ENCODE measurements at places on chromosomes 16 and 17. TPM values are rescaled to one million over a fixed set of nuclear protein-coding genes. Genes with fewer than 3 reads are reported as not detected.
A peak's percentile ranks its signal among the peaks of the same experiment; 100 is the strongest.

DNA sequence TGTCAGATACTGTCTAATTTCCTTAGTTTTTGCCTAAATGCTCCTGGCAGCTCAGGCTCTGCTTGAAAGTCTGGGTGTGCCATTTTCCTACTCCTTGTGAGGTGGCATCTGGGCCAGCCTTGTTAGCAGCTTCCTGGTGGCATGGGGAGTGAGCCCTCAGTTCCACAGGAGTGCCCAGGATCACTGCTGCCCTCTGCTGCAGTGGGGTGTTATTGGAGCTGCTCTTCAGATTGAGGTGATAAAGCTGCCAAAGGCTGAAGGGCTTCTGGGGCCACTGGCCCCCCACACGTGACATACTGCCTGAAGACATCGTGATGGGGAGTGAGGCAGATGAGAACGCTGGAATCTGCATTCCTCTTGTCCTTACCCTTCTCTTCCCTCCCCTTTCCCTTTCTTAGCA lies 27.4 kb downstream of the CEP95 start:
- no peak for DNase-seq

- no peak for DNase-seq
Observed at GRCh38 chr16:1966460-1966859, at the start of gene RNF151. RNF151 (plus strand) TSS chr16:1966856; CDS start chr16:1966882, 26 bp downstream.

Gene UNC45B
- polyA plus RNA-seq, result 27.8 TPM

DNA sequence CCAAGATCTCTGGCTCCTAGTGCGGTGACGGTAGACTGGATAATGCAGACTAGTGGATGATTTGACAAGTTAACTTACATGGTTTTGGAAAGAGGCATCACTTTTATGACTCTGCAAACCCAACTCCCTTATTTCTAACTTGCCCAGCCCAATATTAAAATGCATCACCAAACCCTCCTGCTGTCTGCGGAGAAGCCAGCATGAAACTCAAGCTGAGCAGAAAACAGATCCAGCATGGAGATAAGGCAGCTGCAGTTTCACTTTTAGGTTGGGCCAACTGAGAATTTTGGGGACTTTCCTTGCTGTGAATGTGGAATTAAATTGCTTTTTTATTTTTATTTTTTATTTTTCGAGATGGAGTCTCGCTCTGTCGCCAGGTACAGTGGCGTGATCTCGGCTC lies 27.8 kb downstream of the CDH1 start:
- no peak for DNase-seq

Gene GNGT2
- polyA plus RNA-seq, result 4.6 TPM

Gene VAT1
- 66.5 TPM for polyA plus RNA-seq

- DNase-seq, result no peak
Observed at GRCh38 chr16:19238406-19238805, 47.1 kb upstream of the CLEC19A start.

Gene SMPD3
- 0.15 TPM for polyA plus RNA-seq

DNA sequence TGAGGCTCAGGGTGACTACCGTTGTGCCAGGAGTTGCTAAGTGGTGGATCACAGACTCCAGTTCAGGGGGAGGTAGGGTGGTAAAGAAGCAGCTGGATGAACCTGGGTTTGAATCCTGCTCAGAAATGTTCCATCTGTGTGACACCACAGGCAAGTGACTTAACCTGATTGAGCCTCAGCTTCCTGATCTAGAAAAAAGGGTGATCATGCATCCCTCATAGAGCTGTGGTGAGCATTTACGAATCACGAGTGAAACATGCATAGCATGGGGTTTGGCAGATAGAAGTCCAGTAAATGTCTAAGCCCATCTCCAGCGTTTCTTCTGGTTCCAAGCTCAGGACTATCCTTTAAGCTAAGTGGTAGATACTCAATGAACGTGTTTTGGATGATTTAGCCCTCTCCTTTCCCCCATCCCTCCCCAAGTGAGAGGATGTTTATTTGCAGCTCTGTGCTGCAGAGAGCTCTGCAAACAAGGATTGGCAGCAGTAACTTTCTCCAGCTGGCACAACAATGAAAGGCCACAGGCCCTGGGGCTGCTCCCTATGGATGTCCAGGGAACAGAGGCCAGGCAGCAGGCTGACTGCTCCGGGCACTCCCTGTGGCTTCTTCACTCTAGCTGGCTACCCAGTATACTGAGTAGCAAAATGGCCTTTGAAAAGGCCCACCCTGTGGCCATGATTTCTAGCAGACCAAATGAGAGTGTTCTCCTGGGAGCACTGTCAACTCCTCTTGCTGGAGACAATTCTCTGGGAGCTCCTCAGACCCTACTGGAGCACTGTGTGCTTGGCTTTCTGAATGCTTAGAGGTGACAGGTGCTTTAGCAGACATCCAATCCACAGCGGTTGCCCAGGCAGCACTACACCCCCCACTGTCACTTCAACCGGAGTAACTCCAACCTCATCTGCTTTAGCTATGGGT lies 21.3 kb downstream of the CA4 start:
- no peak for DNase-seq

DNA sequence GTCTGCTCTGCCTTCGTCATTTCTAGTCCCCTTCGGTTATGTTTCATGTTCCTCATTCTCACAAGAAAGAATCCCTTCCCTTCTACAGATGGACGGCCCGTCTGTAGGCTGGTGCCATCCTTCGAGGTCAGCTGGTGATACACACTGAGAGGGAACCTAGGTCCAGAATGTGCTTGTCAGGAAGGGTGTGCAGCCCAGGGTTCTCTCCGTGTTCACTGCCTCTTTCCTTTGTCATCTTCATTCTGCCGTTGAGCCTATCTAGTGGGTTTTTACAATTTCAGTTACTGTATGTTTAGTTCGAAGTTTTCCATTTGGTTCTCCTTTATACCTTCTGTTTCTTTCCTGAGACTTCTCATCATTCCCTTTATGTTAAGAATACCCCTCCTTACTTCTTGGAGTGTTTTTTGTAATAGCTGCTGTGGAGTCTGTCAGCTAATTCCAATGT lies 18.9 kb downstream of the KIAA0513 start:
- no peak for DNase-seq

- no peak for DNase-seq
Observed at GRCh38 chr16:56517206-56517605, 2.6 kb downstream of the BBS2 start.

- DNase-seq, result no peak
Observed at GRCh38 chr16:2881783-2882649, 999 bp upstream of the FLYWCH2 start.

DNA sequence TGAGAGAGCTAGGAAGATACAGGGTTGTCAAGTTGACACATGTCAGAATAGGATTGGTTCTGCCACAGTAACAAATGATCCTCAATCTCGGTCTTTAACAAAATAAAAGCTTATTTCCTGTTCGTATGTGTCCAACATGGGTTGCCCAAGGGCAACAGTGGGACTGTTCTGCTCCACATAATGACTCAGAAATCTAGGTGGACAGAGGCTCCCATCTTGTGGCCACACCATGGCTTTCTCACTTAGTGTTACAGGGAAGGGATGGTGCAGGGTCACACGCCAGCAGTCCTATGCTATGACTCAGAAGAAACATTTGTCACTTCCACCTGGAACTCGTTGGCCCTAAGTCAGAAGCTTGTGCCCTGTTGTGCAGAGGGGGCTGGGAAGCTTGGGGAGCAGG lies 364.9 kb downstream of the SNX29 start:
- no peak for DNase-seq

Gene ABCC11
- polyA plus RNA-seq, result not detected

Gene CRHR1
- polyA plus RNA-seq, result not detected

DNA sequence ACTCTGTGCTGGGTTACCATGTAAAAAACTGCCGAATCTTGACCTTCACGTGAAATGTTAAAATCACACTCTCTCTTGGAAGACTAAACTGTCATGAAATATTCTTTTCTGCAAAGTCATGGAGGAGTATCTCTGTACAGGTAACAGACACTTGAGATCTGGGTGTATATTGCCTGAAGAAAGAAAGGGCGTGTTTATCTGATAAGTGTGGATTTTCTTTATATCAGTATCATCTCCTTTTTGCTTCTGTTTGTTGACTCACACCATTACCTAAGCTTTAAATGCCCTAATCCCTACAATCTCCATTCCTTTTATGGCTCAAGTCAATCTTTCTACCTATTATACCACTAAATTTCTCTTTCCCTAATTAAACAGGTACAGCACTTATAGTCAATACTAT lies 673.2 kb upstream of the SOX9 start:
- no peak for DNase-seq

Gene CHRNE
- polyA plus RNA-seq, result 0.44 TPM

Gene KRT9
- not detected for polyA plus RNA-seq

Gene RAB37
- polyA plus RNA-seq, result 2.7 TPM

- DNase-seq, result no peak
Observed at GRCh38 chr17:41416479-41416878, 7.9 kb downstream of the KRT37 start.

- DNase-seq, result no peak
Observed at GRCh38 chr16:85490407-85491057, 122.6 kb upstream of the GSE1 start.

- DNase-seq, result no peak
Observed at GRCh38 chr17:63033142-63033541, 67.1 kb downstream of the TANC2 start.

DNA sequence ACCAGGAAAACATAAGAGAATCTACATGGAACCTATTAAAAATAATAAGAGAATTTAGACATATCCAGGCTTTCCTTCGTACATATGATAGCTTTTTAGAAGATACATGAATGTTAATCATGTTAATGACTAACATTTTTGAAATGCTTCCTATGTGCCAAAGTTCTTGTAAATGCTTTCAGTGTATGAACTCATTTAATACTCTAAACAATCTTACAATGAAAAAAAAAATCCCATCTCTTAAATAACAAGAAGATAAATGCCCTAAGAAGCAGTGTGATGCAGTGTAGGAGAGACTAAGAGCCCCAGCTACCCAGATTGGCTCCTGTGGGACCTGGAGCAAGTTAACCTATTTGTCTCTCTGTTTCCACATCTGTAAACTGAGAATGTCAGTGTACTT lies 220.4 kb upstream of the MYOCD start:
- DNase-seq, result no peak

DNA sequence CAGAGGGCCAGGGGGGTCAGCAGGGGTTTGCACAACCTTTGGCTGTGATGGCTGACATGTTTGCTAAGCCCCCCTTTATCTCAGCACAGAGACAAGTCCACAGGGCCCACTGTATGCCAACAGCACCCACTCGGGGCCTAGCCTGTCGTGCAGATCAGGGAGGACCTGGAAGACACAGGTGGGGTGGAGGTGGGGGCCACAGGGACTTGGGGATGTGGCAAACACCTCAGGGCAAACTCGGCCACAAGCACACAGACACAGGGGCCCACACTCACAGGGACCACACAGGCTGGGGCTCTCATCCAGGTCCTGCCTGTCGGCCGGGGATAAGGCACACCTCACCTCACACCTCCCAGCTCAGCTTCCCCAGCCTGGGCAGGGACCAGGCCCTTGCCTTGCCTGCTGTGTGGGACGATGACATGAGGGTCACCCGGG lies 87.9 kb downstream of the C16orf78 start:
- DNase-seq, result no peak

DNA sequence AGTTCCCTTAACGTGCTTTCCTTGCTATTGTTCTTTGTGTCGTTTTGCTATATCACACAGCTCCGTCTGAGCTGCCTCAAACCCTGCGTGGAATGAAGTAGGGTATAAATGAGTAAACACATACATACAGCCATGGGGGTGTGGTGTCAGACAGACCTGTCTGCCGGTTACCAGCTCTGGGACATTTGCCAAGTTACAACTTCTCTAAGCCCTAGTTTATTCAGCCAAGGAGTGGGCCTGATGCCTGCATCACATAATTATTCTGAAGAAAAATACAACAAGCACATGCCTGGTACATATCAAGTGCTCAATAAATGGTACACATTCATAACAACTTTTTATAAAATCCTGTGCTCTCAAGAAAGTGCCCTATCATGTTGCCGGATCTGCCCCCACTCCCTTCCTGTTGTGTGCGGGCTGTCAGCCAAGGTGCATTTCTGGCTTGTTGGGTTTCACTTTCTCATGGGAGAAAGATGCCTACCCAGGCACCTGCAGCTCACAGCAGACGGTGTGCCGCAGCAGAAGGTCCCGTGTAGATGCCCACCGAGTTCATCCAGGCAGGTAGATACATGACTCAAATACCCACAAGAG lies 30.5 kb downstream of the SMPD3 start:
- peak; percentile 23 for DNase-seq

DNA sequence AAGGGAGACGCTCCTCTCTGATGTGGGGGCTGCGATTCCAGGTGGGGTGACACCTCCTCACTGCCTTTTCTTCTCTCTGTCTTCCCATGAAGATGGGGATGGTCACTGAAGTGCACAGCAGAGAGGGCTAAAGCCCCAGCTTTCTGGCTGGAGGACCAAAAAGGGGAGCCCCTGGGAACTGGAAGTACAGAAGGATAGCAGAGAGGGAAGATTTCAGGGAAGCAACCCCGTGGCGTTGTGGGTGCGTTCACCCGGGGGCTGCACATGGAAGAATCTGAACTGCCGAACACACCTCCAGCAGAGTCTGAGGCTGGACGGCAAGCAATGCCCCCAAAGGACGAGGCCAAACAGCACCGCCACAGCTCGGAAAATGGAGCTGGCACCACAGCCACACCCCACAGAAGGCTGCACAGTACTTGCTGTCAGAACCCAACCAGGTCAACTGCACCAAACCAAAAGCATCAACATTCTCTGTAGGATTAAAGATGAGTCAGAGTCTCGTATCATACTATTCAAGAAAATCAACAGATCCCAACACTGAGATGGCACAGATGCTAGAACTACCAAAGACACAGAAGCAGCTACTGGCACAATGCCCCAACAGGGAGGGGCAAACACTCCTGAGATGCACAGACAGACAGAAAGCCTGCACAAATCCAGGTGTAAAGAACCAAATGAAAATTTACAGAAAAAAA lies 49.9 kb downstream of the MAP1LC3B start:
- DNase-seq, result no peak

DNA sequence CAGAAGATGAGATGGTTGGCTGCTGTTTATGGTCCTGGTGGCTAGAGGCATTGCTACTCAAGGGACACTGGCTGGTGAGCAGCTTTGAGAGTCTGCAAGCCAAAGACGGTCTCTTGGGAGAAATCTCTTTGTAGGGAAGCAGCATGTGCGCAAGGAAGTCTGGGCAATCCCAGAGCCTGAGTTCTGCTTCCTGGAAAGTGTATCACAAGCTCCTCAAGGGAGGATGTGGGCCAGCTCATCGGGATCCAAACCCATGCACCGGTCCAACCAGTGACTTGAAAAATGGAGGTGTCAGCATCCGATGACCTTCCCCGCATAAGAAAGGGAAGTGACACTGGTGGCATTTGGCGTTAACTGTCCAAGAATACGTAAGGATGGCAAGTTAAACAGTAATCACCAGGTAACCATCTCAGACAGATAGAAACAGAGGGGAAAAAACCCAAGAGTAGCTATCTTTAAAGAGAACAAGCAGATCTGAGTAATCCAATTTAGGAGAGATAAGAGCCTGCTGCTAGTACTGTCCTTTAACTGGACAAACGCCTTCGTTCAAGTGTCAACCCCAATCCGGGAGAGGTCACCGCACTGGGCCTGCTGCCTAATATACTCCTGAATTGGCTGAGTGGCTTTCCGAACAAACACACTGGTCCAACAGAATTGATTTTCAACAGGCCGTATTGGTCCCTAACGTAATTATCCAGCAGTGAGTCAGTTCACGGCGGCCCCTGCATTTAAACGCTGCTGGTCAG lies 303.0 kb upstream of the ZFHX3 start:
- peak; percentile 9 for DNase-seq

Gene B4GALNT2
- polyA plus RNA-seq, result not detected

GRCh38 chr17:82060614-82061013 lies 5.0 kb downstream of the DUS1L start:
- no peak for DNase-seq

GRCh38 chr17:34827008-34827407 lies 134.3 kb downstream of the CCT6B start:
- DNase-seq, result no peak

Gene IFI35
- 13.0 TPM for polyA plus RNA-seq

Gene PABPN1L
- polyA plus RNA-seq, result not detected

GRCh38 chr16:3656491-3657468 lies 2.3 kb downstream of the DNASE1 start:
- DNase-seq, result no peak

Gene CCL3
- 0.83 TPM for polyA plus RNA-seq
